ENCODE measurements at places on chromosomes 11 and 22.

DNA sequence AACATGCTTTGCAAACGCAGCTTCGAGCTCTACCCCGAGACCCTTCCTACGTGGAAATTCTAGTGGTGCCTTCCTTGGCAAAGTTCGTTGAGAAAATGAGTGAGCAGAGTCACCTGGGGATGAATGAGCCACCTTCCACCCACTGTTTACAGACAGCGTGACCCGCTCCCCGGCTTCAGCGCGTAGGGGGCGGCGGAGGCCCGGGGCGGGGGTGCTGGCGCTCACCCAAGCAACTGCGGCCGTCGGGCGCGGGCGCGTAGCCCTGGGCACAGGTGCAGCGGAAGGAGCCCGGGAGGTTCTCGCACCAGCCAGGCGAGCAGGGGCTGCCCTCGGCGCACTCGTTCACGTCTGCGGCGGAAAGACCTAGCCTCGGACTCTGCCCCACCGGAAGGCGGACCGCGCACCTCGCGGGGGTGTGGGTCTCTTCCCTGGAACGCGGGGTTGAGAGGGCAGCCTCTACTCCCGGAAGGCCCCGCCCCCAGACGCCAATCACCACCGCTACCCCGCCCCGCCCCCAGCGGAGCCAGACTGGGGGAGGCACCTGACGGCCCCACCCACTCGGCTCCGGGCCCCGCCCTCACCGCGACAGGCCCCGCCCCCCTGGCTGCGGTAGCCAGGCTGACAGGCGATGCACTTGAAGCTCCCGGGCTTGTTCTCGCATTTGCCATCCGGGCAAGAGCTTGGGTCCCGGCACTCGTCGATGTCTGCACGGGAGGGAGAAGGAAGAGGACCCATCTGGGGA, 11.8 kb downstream of the LTBP3 start:
- peak; percentile 99 for DNase-seq

DNA sequence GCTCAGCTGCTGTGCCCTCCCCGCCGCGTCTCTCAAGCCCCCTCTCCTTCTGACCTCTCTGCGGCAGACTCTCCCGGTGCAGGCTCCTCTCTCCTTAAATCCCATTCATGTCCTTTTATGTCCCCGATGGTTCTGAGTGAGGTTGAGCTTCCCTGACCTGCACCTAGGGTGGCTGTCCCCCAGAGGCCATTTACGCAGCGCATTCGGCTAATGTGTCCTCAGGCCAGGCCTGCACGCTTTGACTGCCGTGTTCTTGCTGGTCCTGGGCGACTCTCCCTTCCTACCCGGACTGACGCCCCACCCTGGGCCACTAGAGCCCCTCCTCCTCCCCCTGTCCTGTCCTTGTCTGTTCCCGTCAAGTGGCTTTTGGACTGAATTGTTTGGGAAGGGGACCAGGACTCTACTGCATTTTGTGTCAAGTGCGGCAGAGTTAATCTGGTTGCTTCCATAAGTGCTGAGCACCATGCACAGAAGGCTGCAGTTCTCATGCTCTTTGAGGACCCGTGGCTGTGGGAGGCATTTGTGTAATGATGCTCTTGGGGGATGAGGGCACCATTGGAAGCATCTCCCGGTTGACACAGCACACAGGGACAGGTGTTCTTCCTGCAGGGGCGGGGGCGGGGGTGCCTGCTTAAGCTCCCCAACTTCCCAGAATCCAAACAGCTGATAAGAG, 37.1 kb downstream of the IGHMBP2 start:
- no peak for DNase-seq

- DNase-seq = no peak
These were observed 696.5 kb upstream of the CHORDC1 start for GRCh38 chr11:90919332-90919731.

GRCh38 chr11:2310786-2311352, 9.1 kb downstream of the TSPAN32 start:
- DNase-seq = no peak

- DNase-seq = no peak
These were observed 31.1 kb downstream of the MRGPRX4 start for GRCh38 chr11:18203723-18204122.

- DNase-seq = no peak
These were observed 13.9 kb downstream of the ZNF74 start for GRCh38 chr22:20407829-20408228.

DNA sequence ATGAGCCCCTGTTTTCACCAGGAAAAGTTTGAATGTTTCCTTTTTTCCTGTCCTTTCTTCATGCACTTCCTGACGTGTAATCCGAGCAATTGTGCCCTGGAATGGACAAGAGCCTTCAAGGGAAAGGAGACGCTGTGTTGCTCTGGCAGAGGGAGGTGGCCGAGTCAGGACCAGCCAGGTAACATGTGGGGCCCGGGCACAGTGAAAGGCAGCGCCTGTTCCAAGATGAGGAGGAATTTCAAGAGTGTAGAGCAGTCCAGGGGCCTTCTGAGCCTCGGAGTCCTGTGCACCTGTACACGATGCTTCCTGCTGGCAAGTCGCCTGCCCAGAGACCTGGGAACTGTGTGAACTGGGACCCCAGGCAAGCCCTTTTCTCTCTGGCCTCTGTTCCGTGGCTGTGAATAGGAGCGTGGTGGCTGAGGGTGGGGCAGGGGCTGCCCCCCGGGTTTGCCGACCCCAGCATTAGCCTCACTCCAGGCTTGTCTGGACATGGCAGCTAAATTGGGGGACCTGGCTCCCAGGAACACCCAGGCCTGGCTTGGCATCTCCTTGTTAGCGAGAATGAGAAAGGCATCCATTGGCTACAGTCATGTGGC, 92.0 kb downstream of the MYEOV start:
- DNase-seq = no peak

DNA sequence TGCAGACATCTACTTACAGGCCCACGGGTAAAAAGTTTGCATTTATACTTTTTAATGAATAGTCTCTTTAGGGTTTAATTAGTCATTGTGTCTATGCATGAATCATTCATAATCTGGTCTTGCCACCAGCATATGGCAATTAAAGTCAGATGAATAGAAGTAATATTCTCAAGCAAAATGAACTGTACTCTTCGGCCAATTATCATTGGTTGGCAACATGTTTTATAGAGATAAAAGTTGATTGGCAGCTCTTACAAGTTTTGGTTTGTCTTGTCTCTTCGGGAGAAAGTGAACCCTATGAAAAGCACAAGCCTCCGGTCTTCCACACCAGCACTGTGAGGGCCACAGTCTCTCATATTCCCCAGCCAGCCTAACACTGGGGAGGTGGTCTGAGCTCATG, 97.8 kb downstream of the OSBP2 start:
- no peak for DNase-seq

DNA sequence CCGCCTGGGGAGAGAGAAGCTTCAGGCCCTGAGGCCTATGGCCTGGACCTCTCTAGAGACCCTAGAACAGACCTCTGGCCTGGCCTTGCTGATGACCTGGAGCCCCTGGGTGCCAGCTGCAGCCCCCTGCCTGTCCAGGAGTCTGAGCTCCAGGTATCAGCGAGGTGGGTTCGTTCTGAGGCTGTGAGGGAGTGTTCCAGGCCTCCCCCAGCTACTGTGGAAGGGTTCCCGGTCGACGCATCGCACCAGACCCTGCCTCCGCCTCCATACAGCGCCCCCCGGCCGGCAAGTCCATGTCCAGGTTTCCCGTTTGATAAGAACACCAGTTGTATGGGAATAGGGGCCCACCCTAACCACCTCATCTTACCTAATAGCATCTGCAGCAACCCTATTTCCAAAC, 111.1 kb downstream of the KCNQ1 start:
- no peak for DNase-seq

DNA sequence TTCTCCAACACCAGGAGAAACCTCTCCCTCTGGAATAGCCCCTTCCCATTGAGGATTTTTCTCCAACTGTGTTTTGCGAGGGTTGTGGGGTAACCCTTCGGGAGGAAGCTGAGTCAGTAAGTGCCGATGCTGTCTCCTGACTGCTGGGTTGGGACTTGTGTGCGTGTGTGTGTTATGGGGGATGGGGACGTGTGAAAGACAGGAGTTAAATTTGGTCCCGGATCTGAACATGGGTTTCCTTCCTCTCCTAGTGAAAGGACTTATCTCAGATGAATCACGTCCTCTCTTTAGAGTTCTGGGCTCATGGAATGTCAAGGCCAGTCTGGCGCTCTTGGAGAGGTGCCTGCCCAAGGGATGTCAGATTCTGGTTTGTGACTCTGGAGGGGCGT, 33.3 kb downstream of the KIAA1671 start:
- DNase-seq = no peak

DNA sequence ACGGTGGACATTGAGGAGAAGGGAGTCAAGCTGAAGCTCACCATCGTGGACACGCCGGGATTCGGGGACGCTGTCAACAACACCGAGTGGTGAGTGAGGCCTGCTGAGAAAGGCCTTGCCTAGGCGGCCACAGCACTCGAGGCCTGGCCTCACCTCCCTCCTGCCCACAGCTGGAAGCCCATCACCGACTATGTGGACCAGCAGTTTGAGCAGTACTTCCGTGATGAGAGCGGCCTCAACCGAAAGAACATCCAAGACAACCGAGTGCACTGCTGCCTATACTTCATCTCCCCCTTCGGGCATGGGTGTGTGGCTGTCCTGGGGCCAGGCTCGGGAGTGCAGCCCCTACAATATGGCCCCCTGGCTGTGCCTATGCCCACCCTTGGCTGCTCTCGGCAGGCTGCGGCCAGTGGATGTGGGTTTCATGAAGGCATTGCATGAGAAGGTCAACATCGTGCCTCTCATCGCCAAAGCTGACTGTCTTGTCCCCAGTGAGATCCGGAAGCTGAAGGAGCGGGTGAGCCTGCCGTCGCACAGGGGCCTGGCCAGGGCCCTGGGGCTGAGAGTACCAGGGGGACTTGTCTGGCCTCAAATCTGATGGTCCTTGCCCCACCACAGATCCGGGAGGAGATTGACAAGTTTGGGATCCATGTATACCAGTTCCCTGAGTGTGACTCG, 3.0 kb upstream of the GP1BB start:
- DNase-seq = no peak

GRCh38 chr11:100731471-100731870, 44.4 kb downstream of the ARHGAP42 start:
- no peak for DNase-seq

GRCh38 chr11:132586801-132587200, 945.5 kb downstream of the OPCML start:
- no peak for DNase-seq

- DNase-seq = peak; percentile 48
These were observed at the start of gene PRDM11 for GRCh38 chr11:45146072-45147016. TSS of gene PRDM11 (plus strand) at chr11:45146639. CDS start at chr11:45181767, 35,128 bp downstream.

- no peak for DNase-seq
These were observed 3.3 kb upstream of the CRACR2B start for GRCh38 chr11:824292-824880.

- DNase-seq = no peak
These were observed 9.6 kb downstream of the FGF4 start for GRCh38 chr11:69765498-69765995.

- no peak for DNase-seq
These were observed 171.7 kb upstream of the NCAM1 start for GRCh38 chr11:112789481-112789880.

DNA sequence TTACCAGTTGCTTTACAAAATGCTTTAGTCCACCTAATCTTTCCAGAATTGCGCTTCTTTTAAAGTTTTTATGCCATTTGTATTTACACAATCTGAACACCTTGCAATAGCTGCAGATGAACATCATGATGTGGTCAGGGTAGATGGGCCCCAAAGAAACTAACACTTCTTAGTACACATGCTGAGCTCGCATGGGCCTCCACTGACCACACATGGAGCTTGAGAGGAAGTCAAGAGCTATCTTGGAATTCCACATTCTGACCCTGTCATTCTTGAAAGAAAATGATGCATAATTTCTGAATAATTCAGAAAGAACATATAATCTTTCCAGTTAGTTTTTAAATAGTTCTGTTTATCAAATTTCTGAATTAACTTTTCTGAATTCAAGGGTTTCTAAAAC, 7.7 kb downstream of the LIPT2 start:
- no peak for DNase-seq

DNA sequence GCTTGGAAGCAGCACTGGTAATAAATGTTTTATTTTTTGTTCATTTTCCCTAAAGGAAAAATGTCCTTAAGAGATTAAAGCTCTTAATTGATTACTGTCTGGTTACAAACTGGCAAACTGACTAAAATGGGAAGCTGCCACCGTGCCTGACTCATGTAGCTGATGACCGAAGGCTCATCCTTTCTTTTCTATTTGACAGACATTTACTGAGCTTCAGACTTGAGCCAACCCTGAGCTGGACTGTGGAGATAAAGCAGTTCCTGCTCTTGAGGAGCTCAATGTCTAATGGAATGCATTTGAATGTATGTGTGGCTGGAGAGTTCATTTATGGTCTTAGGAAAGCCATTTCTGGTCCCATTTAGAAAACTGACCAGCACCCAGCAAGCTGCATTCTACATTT, 91.3 kb downstream of the RNF169 start:
- no peak for DNase-seq

GRCh38 chr11:86956905-86957195, 1.7 kb upstream of the FZD4 start:
- DNase-seq = no peak

DNA sequence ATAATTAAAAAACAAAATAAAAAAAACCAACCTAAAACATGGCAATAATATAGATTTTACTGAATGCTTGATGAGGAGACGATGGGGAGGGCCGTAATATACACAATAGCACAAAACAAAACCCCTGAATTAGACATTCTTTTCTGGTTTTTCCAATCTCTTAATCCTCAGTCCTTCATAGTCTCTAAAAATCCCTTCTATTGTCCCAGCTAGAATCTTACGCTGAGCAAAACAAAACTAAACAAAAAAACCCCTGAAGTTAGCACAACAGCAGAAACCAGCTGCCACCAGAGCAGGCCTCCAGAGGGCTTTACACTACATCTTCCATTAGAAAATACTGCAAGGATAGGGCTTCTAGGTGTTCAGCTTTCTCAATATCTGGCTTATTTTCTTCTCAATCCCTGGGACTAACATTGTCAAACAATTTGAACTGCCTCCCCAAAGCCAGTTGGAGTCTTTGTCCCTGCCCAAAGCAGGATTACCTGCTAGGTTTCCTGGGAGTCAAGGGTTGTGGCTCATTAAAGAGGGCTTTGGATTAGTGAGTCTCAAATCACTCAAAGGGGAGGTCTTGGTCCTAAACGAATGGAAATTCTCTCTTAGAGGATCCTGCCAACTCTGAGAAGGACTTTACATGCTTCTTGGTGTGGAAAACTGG, 2.1 kb upstream of the RNF26 start:
- DNase-seq = no peak

Measured in activated CD4-positive, alpha-beta T cell treated with anti-CD3 and anti-CD28 coated beads, Interleukin-2, amount 50 U/mL, for 1 hour (primary cell).